ELR (cell line): ENCODE measurements at places on chromosomes 4 and X.

GRCh38 chr4:6239486-6239885, 30.2 kb upstream of the WFS1 start:
- DNase-seq = no peak

- no peak for DNase-seq
Observed at GRCh38 chr4:155883895-155884294, 17.8 kb upstream of the ASIC5 start.

GRCh38 chr4:155766622-155767021, 7.8 kb downstream of the GUCY1B1 start:
- no peak for DNase-seq

GRCh38 chr4:138039010-138039409, 203.1 kb downstream of the SLC7A11 start:
- peak; percentile 83 for DNase-seq

DNA sequence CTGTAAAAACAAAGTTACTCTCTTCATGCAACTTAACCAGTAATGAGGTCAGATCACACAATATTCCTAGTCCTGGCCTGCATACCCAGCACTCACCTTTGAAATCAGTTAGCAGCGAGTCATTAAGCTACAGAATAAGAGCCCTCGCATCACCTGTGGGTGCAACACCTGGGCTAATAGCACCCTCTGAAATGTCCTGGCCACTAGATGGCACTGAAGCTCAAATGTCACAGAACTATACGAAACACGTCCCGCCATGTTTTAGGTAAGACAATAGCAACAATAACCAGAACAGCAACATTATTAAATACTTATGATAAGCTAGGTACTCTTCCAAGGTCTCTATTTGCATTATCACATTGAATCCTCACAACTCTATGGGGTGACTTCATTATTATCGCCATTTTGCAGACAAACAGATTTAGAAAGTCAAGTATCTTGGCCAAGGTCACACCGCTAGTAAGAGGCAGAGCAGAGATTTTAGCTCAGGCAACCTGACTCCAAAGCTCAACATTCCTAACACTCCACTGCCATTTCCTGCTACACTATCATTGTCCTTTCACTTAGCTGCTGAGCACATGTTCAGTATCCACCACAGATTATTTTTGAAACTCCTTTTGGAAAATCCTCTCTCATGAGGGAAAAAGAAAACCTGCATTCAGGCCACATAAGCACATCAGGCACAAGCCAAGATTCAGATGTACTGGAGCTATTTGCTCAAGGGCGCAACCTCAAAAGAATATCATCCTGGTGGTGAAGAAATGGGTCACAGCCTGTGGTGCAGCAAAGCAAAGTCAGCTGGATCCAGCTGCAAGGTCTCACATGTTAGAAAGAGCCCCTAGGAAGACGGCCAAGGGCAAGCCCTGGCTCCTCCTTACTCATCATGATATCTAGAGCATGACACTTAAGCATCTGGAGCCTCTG, 59.5 kb upstream of the KDR start:
- DNase-seq = peak; percentile 15

DNA sequence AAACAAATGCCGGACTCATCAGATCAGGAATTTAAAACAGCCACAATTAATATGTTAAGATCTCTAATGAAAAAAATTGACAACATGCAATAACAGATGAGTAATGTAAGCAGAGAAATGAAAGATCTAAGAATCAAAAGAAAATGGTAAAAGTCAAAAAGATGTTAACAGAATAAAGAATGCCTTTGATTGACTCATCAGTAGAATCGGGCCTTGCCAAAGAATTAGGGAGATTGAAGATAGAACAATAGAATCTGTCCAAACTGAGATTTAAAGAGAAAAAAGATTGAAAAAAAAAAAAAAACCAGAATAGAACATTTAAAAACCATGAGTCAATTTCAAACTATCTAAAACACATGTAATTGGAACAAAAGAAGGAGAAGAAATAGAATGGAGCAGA, 25.9 kb upstream of the GUCY1A1 start:
- DNase-seq = no peak

- peak; percentile 87 for DNase-seq
Observed at GRCh38 chr4:186676531-186677161, 47.0 kb downstream of the FAT1 start.

- DNase-seq = no peak
Observed at GRCh38 chr4:13704035-13704434, 76.5 kb upstream of the BOD1L1 start.

DNA sequence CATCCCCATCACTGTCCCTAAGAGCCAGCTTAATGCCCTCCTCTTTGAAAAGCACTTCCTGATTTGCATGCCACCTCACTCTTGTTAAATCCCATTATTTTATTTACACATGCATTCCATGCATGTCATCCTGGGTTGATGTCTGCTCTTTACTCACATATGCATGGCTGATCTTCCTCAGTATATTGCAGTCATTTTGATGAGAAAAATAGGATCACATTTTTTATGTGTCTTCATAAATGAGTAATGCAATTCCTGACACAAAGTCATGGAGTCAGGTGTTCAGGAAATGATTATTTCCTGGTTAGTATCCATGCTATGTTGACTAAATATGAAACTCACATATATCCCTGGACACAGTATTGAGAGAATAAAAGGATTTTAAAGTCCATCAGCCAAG, 204.7 kb downstream of the SLIT2 start:
- peak; percentile 68 for DNase-seq

DNA sequence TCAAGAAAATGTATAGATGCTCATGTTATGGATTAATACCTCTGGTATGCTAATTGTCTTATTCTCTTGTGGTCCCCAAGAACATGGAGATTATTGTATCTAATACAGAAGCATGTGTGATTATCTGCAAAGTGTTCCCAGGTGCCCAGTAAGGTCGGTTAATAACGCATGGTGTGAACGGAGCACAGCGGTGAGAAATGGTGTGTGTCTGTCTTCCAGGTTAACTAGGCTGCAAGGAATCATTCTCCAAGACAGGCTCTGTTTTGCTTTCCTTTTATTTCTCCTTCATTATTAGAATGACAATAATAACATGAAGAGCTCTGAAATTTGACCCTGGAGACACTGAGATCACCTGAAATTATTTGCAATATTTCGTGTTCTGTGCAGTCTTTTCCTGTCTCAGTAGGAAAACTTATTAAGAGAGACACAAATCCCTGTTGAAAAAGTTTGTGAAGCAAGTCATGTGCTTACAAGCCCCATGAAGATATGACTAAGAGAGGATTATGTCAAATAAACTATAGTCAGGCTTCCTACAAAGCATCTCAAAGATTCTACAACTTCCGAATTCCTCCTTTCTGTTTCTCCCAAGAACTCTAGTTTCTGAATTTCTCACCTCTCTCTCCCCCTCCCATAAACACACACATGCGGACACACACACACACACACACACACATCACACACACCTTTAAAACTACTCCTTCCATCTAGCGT, 230.9 kb downstream of the HS3ST1 start:
- DNase-seq = no peak

DNA sequence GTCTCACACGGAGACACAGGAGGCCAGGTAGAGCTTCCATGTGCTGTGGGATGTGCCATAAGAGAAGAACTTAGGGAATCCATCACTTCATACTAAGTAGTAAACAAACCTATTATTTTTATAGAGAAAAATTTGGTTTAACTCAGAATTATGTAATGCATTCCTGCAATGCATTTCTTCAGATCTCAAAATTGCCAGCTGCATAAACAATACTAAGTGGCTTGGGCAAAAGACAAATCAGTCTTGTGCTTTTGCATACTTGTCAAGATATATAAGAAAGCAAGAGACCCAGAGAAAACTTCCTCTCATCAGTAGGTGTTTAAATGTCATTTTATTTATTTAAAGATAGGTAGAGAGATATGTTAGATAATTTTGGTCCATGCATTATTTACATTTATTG, 382.1 kb upstream of the CTSO start:
- no peak for DNase-seq

DNA sequence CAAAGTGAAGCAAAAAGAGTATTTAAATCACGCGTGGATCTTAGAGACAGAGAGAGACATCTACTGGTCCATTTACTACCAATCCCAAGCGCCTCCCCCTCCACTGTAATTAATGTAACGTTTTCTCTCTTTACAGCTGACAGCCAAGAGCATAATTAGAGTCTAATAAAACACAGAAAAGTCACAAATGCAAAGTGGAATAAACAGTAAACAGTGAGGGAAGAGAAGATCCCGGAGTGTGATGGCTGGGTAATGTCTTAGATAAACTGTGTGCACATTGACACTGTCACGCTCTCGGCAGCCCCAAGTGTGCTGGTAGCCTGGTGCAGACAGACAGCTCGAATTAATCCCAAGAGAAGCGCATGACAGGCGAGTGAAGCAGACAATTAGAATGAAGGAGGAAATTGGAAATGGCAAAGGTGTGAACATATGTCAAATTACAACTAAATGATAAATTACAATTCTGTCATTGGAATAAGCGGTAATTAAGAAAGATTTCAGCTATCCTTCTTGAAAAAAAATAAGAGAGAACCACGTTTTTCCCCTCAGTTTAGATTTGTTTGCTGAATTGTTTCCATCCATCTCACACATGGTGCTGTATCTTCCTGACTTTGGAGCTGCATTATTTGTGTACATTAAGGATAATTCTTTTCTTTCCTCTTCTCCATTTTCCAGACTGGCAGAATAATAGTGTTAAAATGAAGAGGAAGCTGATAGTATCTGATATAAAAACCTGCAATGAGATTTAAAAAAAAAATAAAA, 100.1 kb downstream of the CXXC4 start:
- DNase-seq = no peak

DNA sequence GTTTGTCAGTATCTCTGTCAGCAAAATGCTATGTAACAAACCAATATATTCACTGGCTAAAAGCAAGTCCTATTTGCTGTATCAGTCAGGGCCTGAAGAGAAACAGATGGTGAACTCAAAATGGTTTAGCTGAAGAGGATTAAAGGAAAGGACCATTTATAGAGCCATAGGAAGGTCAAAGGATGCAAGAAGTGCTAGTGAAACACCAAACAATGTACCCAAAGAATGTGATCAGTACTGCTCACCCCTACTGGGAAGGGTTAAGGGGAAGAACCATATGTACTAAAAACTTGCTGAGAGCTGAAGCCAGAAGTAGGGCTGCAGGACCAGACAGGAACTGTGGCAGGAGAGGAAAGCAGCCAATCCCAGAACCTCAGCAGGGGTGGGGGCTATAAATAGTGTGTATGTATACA, 479.3 kb downstream of the INPP4B start:
- DNase-seq = no peak

GRCh38 chr4:25672756-25673155, 17.1 kb downstream of the SLC34A2 start:
- no peak for DNase-seq

GRCh38 chrX:6890544-6891261, 256.8 kb upstream of the STS start:
- no peak for DNase-seq

DNA sequence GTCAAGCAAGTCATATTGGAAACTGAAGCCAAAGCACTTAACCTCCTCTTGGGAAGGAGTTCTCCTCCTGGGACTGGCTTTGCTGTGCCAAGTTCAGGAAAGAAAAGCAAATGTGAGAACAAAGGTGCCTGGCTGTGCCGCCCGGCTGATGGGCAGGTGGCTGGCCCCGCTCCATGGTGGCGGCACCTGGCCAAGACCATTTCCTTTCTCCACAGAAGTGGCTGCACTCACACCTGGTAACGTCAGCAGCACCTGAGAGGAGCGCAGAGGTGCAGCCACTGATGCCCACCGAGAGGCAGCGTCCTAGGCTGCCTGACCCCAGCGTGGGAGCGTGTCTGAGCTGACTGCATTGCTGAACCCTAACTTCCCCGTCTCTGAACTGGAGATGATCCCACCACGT, 54.3 kb downstream of the DCTD start:
- DNase-seq = no peak

- peak; percentile 64 for DNase-seq
Observed at GRCh38 chr4:177220376-177220775, 89.3 kb upstream of the NEIL3 start.

DNA sequence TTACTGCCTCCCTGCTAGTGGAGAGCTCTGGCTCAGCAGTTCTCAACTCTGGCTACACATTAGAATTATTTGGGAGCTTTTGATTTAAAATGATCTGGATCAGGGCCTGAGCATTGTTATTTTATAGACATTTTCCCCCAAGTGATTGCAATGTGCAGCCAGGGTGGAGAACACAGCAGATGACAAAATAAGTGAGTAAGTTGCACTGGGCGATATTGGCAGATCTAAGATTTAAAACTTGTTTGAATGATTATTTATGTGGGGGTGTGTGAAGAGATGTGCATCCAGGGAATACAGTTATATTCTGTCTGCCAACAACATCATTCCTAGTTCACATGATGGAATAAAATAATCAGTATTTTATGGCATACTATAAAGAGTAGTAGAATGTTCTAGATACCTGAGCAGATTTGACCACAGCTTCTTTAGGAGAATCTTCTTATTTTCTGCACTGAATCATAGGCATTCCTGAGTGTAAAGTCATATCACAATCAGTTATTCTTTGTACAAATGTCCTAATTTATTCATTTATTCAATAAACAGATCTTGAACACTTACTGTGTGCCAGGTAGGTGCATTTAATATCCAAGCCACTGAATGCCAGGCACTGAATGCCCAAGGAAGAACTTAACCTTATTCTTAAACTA, 123.9 kb downstream of the UCHL1 start:
- no peak for DNase-seq

DNA sequence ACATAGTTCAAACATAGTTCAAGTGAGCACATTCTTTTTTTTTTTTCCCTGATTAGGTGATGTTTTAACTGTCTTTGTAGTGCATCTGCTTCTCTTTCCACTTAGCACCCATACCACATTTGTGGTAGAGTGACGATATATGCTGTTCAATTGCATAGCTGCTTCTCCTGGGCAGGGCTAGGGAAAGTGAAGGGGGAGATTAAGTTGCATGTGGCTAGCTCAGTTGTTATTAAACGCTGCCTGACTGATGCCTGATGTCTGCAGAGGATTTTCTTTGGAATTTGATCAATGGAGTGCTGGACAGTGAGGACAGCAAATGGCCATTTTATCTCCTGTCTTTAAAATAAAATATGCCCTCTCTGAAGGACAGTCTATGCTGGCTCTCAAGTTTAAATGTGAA, 63.7 kb downstream of the ANK2 start:
- DNase-seq = no peak

- no peak for DNase-seq
Observed at GRCh38 chr4:7427831-7428260, 6.9 kb downstream of the PSAPL1 start.
